ENCODE measurements at places on chromosomes 12 and 14.

GRCh38 chr12:78315028-78315427 lies 484.3 kb downstream of the NAV3 start:
- DNase-seq, result no peak

DNA sequence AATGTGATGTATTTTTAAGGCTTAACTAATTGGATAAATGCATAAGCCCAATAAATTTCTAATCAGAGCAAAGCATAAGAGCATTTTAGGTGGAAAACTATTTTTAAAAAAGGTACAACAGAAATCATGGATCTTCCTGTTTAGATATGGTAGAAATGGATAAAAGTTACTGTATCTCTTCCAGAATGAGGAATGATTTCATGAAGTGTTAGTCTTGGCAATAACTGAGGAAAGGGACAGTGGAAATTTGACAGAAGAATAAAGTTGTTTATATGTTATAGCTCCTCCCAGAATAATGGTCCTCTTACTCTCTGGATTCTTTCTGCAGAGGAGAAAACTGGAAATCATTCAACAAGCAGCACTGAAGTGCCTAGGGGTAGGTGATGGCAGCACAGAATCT lies 32.4 kb upstream of the BMAL2 start:
- DNase-seq, result no peak

DNA sequence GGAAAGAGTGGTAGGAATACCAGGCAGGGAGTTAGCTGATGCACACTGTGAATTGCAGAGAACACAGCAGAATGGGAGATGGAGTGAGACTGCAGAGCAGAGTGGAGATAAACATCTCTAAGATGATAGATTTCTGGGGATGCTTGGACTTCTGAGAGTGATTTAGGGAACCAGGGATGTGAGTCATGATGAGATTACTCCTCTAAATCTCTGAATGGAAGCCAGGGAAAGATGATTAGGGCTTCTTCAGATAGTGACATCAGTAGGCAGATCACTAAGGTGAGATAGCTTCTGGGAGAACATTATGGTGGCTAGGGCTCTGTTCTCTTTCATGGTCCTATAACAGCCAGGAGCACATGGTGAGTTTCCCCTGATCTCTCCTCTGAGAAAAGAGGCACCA lies 501.5 kb upstream of the USP15 start:
- DNase-seq, result no peak

- DNase-seq, result no peak
Observed at GRCh38 chr12:83865431-83865830, 1047.2 kb downstream of the SLC6A15 start.

DNA sequence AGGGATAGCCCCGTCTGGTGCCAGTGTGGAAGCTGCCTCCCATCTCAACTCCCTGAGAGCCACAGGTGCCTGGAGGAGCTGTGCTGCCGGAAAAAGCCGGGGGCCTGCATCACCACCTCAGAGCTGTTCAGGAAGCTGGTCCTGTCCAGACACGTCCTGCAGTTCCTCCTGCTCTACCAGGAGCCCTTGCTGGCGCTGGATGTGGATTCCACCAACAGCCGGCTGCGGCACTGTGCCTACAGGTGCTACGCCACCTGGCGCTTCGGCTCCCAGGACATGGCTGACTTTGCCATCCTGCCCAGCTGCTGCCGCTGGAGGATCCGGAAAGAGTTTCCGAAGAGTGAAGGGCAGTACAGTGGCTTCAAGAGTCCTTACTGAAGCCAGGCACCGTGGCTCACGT lies 25.5 kb upstream of the P2RX4 start:
- DNase-seq, result no peak

DNA sequence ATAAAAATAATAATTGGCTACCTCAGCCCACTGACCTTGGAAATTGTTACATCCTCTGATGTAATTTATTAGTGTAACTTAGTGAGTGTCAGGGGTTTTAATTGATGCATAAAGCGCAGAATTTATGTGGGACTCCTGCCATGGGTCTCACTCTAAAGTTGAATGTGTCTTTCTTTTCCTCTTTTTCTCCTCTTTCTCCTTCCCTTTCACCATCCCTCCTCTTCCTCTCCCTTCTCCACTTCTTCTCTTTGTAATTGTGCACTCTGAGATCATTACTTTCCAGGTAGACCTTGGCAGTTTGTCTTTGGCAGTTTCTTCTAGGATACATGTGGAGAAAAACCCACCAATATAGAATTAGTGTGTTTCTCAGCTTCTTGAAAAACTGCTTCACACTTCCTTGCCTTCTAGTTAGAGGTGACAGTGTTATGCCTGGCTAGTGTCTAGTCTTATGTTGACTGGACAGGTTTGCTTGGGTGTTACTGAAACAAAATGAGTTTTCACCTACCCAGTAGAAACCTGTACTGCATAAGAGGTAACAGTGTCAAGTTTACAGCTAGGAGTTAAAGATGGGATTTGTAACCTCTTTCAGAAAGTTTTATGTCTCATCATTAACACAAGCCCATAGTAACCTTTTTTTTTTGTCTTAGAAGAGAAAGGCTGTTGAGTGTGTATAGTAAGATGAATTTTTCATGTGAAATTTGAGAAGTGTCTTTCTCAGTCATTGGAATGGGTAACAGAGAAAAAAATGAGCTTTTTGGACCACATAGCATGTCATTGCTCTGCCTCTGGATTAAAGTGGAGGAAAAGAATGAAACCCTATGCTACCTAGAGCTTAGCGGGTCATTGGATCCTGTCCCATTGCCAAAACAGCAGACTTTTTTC lies 18.6 kb downstream of the PELI2 start:
- DNase-seq, result no peak
